ENCODE measurements at places on chromosomes 1 and 21.

GRCh38 chr1:218585511-218586184 lies 240.5 kb downstream of the TGFB2 start:
- DNase-seq: no peak

DNA sequence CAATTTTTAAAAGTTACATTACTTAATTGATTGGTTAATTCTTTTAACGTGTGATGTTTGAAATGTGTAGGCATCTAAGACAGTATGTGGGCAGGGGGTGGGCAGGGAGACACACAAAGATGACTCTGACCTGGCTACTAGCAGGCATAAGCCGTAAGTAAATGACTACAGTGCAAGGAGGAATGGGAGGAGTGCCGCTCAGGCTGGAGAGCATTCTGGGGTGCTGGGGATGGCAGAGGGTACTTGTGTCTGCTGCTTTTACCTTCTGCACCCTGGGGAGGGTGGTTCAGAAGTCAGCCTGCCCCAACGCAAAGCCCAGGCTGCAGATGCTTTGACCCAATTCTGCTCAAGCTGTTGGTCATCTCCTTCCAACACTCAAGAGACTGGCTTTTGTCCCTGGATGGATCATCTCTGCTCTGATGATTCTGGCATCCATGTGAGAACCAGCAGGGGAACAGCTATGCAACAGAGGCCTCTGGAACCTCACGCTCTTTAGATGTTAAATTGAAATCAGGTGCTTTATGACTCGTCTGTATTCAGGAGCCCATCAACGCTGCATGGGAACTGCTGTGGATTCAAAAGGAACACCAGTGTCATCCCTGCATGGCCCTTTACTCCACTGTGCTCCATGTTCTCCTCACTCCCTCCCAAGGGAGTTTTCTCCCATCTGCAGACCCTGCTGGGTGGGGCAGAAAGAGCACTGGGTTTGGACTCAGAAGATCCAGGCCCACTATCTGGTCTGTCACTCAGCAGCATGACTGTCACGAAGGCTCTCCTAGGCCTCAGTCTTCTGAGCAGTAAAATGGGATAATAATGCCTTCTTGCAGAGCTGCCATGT lies 78.8 kb downstream of the FAM78B start:
- no peak for DNase-seq

GRCh38 chr1:40539338-40539737 lies 7.9 kb downstream of the ZNF684 start:
- peak; percentile 44 for DNase-seq

GRCh38 chr1:28790377-28791035 lies 21.5 kb upstream of the OPRD1 start:
- no peak for DNase-seq

GRCh38 chr1:25573591-25573930 lies 30.2 kb downstream of the LDLRAP1 start:
- DNase-seq: no peak

Measured in inflammatory macrophage (primary cell).